ENCODE measurements at places on chromosomes 2 and 18.
A peak's percentile ranks its signal among the peaks of the same experiment; 100 is the strongest.

- no peak for DNase-seq
These were observed 31.3 kb upstream of the MLPH start for GRCh38 chr2:237455764-237456163.

DNA sequence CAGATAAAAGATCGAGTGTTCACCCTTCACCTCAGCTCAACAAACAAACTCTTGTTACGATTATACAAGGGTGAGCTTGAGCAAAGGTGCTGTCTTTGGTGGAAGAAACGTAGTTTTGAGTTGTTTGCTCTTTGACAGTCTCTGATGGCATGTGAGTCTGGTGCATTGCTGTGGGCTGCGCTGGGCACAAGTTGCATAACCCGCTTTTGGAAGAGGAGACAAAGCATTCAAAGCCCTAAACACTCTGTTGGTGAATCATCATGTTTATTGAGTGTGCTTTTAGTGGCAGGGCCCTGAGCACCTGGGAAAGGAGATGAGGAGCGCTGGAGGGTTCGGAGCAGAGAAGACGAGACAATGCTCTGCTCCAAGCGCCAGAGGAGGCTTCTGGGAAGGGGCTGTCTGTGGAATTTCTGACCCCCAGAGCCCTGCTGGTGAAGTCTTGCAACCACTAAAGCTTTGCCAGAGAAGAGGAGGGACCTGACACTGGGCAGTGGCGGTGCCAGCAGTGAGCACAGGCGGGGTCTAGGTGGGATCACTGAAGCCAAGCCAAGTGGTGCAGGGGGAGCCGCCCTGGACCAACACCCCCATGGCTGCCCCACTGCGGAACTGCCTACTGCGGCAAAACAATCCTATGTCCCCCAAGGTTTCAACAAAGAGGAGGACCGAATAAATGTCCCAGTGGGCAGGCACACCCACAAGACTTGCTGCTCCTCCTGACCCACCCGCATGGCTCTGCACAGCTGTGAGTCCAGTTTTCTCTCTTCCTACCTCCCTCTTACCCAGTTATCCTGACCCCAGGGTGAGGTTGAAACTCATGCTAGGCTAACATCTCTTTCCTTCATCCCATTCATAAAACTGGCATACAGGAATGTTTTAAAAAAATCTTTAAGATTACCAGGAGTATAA lies 64.0 kb downstream of the TNFRSF11A start:
- DNase-seq: no peak

DNA sequence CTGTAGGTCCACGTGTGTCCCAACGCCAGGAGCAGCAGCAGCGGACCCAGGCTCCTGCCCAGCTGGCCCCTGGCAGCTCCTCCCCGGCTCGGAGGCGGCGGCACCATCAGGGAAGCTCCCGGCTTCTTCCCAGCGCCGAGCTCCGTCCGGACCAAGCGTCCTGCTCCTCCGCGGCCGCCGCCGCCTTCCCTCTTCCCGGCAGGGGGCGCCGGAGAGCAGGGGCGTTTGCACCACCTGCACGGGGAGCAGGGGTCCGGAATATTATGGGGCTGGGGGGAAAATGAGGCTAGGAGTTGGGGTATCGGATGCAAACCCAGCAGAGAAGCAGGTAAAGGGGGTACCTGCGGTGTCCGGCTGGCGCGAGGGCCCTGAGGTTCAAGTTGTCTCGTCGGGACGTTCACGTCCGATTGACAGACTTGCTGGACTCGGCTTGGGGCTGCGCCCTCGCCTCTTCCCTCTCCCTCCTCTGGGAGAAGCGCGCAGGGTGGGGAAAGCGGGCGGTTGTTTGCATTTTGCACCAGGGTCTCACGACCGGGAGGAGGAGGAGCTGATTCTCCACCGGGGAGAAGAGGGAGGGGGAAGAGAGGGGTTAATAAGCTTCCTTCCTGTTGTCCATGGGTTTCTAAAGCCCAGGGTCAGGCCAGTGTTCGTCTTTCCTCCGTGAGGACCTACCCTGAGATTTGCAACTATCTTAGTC lies at the start of gene CCBE1:
Gene CCBE1 (minus strand): TSS at position 188 of the 697 bp plus-strand sequence.
- DNase-seq: peak; percentile 86

GRCh38 chr2:219220652-219221402 lies 2.1 kb upstream of the ABCB6 start:
- DNase-seq: no peak

DNA sequence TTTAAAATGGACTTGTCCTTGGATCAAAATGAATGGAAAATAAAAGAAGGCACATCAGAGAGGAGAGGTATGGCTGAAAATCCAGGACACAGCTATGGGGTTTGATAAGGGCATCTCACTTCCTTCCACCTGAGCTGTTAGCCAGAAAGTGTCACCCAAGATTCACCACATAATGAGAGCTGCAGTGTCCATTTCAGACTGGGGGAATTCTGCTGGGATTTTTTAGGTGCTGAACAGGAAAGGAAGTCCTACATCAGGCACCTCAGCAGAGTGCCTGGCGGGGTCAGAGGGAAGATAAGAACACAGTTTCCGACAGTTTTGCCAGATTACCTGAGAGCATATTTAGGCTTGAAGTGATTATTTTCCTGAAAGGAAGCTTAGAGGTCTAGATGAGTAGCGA lies 187.6 kb upstream of the HNMT start:
- no peak for DNase-seq

DNA sequence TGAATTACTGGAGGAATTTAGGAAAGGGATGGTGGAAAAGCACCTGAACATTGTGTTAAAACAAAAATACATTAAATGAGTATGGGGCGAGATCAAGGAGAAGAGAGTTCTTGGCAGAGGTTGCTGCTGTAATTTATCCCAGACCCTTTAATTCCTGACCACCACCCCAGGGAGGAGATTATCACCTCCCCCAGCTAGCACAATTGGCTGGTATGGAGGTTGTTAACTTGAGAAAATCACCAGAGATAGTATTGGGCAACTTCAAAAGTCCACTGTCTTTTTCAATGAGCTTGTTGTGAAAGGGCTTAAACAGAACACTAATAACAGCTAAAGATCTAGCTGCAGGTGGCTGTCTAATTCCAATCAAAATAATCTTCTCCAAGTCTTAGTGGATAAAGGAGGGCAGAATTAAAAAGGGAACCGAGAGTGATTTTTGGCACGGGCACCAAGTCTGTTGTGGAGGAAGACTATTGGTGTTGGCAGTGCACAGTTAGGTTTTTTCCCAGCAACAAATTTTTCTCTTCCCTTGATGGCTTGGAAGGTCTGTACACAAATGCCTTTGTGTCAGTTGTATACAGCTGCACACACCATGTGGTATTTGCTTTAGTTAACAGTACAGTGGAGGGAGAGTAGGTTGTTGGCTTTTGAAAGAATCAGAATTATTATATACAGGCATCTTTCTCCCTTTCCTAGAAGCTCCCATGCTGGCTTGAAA lies 289.5 kb downstream of the SLC4A3 start:
- no peak for DNase-seq

GRCh38 chr2:203626952-203627681 lies 79.3 kb upstream of the CD28 start:
- no peak for DNase-seq

- peak; percentile 88 for DNase-seq
These were observed 272.4 kb downstream of the AGAP1 start for GRCh38 chr2:235766278-235766677.

GRCh38 chr2:37453027-37453426 lies 108.6 kb downstream of the QPCT start:
- no peak for DNase-seq

GRCh38 chr2:196987298-196987648 lies 60.8 kb upstream of the PGAP1 start:
- no peak for DNase-seq

- DNase-seq: no peak
These were observed 43.2 kb downstream of the LPIN2 start for GRCh38 chr18:2969695-2970094.

DNA sequence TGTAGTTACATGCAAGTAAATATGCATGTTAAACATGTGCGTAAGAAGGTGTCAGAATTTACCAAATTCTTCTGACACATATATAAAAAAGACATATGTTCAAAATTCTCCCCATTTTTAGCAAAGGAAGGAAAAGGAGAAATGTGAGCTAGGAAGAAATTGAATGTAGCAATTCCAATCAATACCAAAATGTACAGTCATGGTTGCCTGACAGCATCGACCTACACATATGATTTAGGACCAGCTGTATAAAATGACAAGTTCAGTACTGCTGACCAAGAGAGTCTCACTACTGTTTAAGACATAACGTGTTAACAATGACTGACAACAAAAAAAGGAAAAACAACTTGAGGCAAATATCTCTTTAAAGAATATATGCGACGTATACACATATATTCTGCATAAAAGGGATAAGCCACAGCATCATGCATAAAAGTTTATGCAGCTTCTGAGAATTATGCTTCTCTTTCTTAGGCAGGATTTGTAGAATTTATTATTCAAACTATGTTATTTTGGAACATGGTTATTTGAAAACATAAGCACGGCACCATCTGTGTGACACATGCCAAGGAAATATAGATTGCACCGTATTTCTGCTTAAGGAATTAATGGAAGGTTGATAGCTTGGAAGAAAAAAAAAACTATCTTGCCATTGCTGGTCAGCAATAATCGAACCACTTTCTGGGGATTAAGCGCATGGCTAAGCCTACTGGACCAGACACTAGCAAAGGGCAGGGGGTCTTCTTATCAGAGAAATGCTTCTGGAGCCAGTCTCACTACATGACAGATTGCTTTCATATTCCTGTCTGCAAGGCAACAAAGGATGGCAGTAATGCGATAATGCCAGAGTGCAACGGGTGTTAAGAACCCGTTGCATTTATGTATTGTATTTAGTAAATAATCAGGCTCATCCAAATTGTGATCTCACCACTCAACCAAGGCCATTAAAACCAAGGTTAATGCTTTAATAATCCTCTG lies 154.0 kb downstream of the WDPCP start:
- no peak for DNase-seq

GRCh38 chr18:11322006-11322405 lies 172.6 kb upstream of the PIEZO2 start:
- DNase-seq: no peak

- DNase-seq: no peak
These were observed 45.5 kb upstream of the MSH2 start for GRCh38 chr2:47357483-47357882.
